Activated naive CD4-positive, alpha-beta T cell treated with anti-CD3 and anti-CD28 coated beads, Interleukin-2, amount 50 U/mL, for 72 hours (primary cell): ENCODE measurements at places on chromosomes 1 and 21. TPM values are rescaled to one million over a fixed set of nuclear protein-coding genes. Genes with fewer than 3 reads are reported as not detected.

The ADORA1 gene
- total RNA-seq = not detected

The FOXD3 gene
- total RNA-seq = not detected

The KIF26B gene
- total RNA-seq = 0.16 TPM

The PPM1J gene
- total RNA-seq = 1.8 TPM

The SLC25A34 gene
- total RNA-seq = 0.23 TPM

The HCRTR1 gene
- not detected for total RNA-seq

The FOXO6 gene
- 0.39 TPM for total RNA-seq

The MYCL gene
- 0.72 TPM for total RNA-seq

The SERPINC1 gene
- 0.27 TPM for total RNA-seq

The EXO5 gene
- 3.6 TPM for total RNA-seq

The ATAD3C gene
- total RNA-seq = 1.1 TPM

The F3 gene
- not detected for total RNA-seq

The FNBP1L gene
- 0.36 TPM for total RNA-seq

The UBL4B gene
- total RNA-seq = not detected

The CD164L2 gene
- total RNA-seq = not detected

The GJA9 gene
- total RNA-seq = not detected

The SERINC2 gene
- 0.59 TPM for total RNA-seq

The CLDN17 gene
- total RNA-seq = not detected

DNA sequence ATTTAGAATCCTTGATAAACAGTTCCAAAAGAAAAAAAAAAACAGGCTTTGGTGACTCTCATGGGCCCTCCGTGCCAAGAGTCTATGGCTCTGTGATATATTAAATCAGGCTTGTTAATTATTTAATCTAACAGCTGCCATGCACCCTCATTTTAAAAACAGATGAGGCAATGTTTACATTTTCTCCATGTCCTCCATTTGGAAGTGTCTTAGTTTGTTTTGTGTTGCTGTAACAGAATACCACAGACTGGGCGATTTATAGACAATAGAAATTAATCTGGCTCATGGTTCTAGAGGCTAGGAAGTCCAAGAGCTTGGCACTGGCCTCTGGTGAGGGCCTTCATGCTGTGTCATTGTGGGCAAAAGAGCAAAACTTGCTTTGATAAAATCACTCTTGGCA is 58.0 kb downstream of the B3GALT5 start:
- DNase-seq = no peak

DNA sequence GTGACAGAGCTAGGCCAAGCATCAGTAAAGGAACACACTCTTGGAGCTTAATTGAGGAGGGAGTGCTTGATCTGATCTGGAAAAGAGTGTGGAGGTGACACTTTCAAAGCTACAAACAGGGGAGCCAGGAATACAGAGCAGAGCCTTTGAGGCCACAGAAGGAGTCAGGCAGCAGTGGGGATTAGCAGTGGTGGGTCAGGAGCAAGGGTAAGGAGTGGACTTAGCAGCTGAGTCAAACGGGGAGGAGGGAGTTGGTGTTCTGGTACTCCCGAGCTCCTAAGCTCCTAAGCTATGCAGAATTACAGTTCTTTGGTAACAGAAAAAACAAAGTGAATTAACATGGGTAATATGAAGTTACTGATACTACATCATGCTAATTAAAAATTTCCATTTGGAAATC is 14.5 kb downstream of the RAB4A start:
- no peak for DNase-seq

DNA sequence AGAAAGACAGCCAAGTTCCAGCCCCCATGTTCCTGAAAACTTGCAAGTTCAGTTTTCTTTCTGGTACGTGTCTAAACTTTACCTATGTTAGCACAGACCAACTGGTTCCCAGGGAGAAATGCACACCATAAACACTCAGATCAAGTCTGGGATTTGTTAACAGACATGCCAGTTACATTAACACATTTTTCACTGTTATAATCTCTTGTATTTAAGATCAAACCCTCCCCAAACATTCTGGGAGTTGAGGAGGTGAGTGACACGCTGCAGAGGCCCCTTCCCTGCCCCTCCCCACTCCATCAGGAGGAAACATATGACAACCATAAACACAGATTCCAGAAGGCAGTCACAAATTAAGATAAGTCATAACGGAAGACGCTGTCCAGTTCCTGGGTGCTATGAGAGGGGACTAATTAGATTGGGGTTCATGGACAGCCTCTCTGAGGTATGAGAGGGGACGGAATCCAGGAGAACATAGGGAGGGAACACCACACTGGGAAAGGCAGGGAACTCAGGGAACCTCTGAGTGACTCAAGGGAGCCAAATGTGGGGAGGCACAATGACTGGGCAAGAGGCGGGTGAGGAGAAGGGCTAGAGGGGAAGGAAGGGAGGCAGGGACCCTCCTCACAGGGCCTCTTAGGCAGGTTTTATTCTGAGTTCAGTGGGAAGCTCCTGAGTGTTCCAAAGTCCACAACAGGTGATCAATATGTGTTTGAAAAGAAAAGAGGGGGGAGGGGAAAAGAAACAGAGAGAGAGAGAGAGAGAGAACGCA is 25.0 kb downstream of the DUSP10 start:
- no peak for DNase-seq

- DNase-seq = no peak
Observed at GRCh38 chr1:87800006-87800405, 471.3 kb downstream of the LMO4 start.

- DNase-seq = no peak
Observed at GRCh38 chr21:46187814-46188213, 3.6 kb upstream of the SPATC1L start.

DNA sequence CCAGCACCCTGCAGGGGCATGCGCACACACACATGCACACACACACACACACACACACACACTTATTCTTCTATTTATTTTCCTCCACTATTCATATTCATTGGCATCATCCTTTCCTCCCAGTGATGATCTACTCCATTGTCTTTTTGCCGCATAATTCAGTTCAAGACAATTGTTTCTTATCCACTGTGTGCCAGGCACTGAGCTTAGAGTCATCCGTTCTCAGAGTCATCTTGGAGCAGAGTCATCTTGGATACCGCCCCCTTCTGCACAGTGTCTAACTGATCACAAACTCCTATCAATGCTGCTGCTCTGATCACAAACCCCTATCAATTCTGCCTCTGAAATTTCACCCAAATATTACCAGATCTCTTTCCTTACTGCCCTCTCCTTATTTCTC is 102.8 kb upstream of the PROX1 start:
- no peak for DNase-seq

GRCh38 chr1:16260814-16261213 is 23.8 kb upstream of the CPLANE2 start:
- no peak for DNase-seq

GRCh38 chr21:46000182-46000730 is 18.7 kb downstream of the COL6A1 start:
- no peak for DNase-seq

- DNase-seq = no peak
Observed at GRCh38 chr1:59220356-59220755, 76.5 kb upstream of the FGGY start.

- DNase-seq = no peak
Observed at GRCh38 chr1:172276120-172276818, 144.2 kb upstream of the C1orf105 start.

DNA sequence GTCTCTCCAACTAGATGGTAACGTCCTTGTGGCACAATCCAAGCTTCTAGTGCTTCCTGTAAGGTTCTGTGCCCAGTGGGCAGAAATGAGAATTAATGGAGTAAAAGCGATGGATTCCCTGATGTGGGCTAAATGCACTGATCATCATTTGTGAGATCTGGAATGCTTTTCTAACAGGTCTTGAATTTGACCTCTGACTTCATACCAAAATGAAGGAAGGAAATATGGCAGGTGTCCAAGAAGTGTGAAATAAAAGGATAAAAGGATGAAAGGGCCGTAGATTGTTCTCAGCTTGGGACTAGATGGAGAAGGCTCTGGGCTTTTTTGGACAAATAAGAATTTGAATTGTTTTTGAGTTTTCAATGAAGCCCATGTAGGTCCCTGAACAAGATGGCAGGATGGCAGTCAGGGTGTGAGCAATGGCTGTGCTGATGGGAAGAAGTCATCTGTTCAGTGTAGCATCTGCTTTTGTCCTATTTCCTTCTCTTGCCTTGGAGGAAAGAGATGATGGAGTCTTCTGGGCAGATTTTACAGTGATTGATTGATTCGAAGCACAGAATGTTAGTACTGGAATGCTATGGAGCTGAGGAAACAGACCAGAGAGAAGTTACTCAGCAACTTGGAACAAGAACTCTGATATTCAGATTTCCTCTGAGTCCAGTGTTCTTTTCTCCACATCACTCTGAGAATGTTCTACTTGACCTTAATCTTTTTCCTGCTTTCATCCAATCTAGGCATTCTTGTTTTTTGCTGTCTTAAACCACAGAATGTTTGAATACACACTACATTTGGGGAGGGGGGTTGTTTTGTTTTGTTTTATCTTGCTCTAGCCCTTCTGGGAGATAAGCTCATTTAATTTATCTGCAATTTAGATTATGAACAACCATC is 286.0 kb downstream of the HLX start:
- DNase-seq = no peak

DNA sequence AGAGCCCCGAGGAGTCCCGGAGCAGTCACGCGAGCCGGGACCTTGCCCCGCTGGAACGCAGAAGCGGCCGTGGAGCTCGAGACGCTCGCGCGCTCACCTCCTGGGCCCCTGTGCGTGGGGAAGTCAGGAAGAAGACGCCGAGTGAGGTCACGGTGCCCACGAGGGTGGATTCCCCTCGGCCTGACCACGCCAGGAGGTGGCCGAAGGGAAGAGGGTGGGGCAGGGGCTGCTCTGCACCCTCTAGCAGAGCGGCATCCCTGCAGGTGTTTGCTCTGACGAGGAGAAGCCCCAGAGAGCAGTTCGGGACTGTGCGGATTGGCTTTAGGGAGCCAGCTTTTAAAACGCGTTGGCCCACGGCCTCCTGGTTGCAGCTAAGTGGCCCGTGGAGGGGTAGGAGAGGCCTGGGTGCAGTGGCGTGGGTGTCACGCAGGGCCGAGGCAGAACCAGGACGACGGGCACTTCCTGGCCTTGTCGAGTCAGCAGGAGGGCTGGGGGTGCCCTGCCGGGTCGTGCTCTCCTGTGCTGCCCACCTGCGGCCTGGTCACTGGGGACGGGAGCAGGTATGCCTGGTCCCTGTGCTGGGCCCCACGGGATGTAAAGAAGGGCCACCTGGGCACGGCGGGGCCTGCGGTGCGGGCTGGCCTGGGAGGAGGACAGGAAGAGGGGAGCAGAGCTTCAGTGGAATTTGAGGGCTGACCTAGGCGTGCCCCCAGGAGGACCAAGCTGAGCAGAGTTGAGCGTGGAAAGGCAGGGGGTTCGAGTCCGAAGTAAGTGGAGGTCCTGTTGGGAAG is 1.0 kb downstream of the PDXK start:
- DNase-seq = no peak

DNA sequence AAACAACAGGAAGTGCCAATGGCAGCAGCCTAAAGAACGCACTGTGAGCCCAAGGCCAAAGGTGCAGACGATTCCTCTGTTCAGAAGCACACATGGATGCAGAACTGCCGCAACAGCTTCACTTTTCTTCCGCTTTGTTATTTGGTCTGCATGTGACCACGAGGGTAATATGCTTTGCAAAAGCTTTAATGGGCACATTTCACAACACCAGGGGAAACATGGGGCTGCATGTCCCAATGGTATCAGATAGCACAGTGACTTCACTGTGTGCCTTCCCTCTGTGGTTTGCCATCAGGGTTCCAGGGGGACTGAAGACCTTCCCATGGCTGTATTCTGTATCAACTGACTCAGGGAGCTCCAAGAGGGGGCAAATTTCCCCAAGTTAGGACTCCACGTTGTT is 28.3 kb downstream of the THAP3 start:
- no peak for DNase-seq

- DNase-seq = no peak
Observed at GRCh38 chr1:26079960-26080814, 12.8 kb upstream of the TRIM63 start.

DNA sequence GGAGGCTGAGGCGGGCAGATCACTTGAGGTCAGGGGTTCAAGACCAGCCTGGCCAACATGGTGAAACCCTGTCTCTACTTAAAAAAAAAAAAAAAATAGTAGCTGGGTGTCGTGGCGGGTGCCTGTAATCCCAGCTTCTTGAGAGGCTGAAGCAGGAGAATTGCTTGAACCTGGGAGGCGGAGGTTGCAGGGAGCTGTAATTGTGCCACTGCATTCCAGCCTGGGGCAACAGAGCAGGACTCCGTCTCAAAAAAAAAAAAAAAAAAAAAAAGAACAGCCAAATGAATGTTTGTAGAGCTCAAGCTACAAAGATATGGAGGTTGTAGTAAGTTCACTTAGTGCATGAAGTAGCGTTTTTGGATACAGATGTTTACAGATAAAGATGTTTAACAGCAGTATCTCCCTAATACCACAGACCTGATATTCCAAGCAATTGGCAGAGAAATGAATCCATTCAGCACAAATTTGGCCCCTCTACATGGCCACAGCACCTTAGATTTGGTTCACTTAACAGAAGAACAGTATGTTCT is 49.5 kb upstream of the IPO9 start:
- DNase-seq = no peak

- DNase-seq = no peak
Observed at GRCh38 chr1:38475624-38476005, 384.0 kb downstream of the RRAGC start.

DNA sequence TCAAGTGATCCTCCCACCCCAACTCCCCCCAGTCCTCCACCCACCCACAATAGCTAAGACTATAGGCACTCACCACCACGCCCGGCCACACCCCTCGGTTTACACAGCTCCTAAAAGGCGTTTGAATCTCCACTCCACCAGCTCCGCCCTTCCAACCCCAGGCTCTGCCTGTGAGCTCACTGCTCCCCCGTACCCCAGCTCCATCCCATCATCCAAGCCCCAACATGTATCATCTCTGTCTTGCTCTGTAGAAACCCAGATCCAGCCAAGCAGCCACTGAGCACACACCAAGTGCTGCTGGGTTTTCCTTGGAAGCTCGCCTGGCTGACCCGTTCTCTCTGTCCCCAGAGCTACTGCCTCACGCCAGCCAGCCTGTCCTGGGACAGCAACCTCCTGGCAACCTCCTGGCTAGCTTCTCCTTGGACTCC is 12.0 kb upstream of the S100A2 start:
- DNase-seq = no peak

DNA sequence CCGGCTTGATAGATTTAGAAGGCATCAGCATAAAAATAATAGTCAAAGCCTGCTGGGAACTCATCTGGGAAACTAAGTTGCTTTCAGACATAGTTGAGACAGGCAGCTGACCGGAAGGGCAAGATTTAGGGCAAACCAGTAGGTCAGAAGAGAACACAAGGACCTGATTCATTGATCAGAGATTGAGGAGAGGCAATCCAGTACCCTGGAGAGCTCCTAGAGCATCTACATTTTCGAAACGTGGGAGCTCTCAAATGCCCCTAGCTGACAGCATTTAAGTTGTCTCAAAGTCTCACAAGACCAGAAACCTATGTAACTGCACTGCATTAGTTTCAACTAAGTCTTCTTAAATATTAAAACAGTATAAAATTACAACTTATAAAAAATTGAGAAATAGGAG is 22.9 kb upstream of the MTF2 start:
- DNase-seq = no peak

GRCh38 chr1:111468717-111469100 is 5.1 kb upstream of the C1orf162 start:
- DNase-seq = no peak
